ENCODE measurements at places on chromosomes 5 and 9.
A peak's percentile ranks its signal among the peaks of the same experiment; 100 is the strongest.

- no peak for DNase-seq
Observed at GRCh38 chr5:136594416-136594815, 229.1 kb upstream of the TRPC7 start.

DNA sequence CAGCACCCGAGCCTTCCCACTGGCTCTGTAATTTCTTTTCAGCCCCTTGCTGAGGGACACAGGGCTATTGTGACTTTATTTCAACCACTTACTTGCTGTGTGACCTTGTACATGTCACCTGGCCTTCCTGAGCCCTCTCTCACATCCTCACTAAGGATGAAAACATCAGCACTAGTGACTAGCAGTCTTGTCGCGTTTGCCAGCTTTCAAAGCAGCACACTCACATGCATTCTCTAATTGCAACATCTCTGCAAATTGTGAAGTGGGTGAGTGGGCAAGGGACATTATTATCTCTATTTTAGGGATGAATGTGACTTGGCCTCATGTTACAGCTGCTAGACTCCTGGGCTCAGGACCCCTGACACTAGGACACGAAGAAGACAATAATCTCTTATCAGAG lies 144.5 kb downstream of the SEC61B start:
- no peak for DNase-seq

- DNase-seq = peak; percentile 68
Observed at GRCh38 chr5:138503487-138504270, 38.4 kb downstream of the EGR1 start.

- no peak for DNase-seq
Observed at GRCh38 chr9:125524583-125525355, 182.2 kb downstream of the MAPKAP1 start.

DNA sequence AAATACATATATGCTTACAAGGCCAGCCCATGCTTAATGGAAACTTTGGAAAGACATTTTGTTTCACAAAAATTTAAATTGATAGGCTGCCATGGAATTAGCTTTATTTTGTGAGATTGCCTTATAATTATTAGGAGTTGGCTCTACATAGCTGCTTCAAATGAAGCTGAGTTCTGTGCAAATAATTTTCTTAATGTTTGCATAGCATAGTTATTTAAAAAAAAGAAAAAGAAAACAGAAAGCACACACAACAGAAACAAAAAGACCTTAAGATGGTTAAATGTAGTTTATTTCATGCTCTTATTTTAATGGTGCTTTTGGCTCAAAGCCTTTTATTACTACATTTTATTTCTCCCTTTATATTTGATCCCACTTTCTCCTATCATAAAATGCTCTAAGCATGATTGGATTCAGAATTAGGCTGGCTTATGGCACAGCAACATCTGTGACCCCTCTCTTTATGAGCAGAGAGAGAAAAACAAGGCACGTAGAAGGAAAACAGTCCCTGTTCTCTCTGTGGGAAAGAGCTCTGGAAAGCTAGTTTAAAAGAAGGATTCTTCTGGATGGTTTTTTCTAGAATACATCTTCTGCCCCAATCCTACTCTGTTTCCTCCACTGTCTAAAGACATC lies 530.5 kb downstream of the NTRK2 start:
- no peak for DNase-seq

GRCh38 chr5:169702693-169703481 lies 65.8 kb downstream of the DOCK2 start:
- no peak for DNase-seq

GRCh38 chr5:124185716-124186115 lies 560.7 kb downstream of the ZNF608 start:
- DNase-seq = no peak

DNA sequence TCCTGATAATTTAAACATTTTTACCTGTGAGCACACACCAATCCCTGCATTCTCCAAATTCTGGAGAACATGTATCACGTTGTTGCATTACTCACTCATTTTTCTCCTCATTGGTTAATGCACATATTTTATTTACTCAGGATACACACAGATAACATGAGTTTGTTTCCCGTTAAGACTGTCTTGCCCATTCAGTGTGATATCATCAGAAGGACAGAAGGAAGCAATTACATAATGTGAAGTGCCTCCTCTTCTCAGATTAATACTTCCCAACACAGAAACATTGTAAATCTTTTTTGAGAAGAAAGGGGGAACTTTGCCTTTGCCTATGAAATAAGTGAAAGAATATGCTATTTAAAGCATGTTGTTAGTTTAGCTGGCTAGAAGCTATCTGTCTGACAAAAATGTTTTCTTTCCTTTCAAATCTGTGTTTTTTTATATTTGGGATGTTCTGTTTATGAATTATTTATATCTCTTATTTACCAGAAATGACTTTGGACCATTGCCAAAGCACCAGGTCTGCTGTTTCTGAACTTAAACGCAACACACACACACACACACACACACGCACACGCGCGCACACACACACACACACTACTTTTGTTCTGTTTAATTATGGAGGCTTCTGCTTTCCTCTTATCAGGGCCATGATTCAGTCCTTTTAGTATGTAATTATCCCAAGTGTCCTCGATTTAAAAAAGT lies 186.5 kb downstream of the CHSY3 start:
- no peak for DNase-seq

GRCh38 chr5:166651234-166651633 lies 1640.2 kb upstream of the WWC1 start:
- DNase-seq = no peak

- DNase-seq = no peak
Observed at GRCh38 chr9:108776920-108777639, 78.7 kb downstream of the ACTL7B start.

DNA sequence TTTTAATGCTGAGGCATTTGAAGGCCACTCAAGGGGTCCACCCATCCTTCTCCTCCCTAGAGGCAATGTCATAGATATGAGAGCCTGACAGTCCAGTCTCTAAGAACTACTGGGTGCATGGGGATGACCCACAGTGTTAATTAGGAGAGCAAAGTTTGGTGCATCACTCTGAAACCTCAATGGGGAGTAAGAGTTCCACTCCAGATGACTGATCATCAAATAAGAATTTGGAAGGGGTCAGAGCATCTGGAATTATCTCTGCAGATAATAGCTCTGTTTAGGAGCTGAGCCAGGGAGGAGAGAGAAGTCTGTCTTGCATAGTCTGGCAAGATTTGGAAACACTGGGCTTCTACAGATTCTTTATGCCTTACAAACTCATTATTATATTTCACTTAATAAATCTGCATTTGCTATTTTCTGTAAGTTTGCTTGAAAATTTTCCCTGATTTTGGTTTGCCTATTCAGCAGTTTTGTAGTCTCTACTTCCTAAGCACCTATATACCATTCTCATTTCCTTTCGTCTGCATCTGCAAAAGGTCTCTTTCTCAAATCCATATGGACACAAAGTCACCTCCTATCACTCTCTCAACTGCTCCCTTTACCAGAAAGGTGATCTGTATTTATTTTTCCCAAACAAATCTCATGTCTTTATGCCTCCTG lies 27.7 kb downstream of the FGF10 start:
- DNase-seq = no peak

GRCh38 chr9:99259231-99259918 lies 37.3 kb downstream of the SEC61B start:
- DNase-seq = peak; percentile 9

- no peak for DNase-seq
Observed at GRCh38 chr9:6230037-6230780, 14.6 kb downstream of the IL33 start.

GRCh38 chr5:122779451-122779850 lies 4.6 kb downstream of the SNX2 start:
- no peak for DNase-seq

DNA sequence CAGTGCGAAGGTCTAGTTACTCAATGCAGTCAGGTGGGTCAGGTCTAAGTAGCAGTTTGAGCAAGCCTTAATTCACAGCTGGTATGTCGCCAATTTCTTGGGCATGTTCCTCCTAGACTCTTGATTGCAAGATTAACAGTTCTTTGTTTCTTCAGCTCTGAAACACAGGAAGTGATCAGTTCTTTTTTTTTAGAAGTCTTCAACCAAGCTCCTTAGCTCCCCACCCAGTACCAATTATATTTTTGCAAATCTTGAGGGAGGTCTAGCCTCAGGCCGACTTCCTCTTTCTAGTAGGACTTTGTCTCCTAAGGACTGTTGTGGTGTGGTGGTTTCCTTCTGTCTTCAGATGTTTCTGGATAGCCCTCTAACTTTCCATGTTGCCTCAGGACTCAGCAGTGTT lies 2054.2 kb downstream of the MAT2B start:
- no peak for DNase-seq

DNA sequence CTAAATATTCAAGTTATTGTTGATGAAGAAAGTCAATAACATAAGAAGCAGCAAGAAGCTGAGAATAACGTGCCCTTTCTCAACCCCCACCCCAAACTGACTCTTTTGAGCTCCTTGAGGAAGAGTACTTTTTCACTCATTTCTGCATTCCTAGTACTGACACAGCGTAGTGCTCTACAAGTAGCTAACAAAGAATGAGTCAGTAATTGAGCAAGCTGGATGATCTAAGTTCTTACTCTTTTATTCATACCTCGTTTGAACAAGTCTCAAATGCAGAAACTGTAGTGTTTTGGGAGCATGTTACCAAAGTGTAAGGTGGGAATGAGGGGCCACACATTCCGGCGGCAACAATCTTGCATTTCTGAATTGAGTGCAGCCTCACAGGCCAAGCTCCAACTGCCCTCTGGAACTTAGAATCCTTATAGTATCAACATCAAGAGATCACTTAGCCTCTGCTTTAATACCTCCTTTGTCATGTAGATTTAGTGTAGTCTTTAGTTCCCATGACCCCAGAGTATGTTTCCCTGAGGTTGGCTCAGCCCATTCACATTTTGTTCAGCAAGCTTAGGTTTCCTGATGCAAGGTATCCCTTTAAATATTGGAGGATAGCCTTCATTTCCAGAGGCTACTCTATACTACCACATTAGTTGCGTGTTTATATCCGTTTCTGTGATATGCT lies 152.0 kb downstream of the PRR16 start:
- no peak for DNase-seq

GRCh38 chr5:158384535-158385481 lies 525.9 kb upstream of the CLINT1 start:
- DNase-seq = no peak

GRCh38 chr9:708182-708550 lies 133.3 kb upstream of the DMRT1 start:
- DNase-seq = no peak

DNA sequence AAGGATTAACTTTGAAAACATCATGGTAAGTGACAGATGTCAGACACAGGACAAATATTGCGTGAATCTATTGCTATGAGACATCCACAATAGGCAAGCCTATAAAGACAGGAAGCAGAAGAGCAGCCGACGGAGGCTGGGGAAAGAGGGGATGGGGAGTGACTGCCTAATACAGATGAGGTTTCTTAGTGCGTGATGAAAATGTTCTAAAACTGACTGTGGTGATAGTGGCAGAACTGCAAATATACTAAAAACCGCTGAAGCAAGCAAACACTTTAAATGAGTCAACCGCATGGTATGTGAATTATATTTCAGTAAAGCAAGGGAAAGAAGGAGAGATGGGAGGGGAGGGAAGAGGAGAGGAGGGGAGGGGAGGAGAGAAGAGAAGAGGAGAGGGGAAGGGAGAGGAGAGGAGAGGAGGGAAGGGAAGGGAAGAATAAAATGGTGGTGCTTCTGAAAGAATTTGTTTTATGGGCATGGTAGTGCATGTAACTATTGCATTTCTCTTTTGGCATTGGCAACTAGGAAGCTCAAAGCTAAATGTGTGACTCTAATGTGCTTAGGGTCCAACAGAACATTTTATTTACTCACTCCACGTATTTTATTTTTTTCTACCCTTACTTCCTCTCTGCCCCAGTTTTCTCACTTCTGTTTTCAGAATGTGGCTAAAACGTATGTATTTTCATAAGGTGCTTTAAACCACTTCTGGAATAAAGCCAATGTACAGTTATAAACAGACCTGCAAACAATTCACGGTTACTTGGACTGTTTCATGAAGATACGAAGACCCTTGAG lies 21.3 kb downstream of the AKNA start:
- DNase-seq = no peak

- DNase-seq = peak; percentile 57
Observed at GRCh38 chr9:124764774-124765438, 6.2 kb downstream of the NR6A1 start.

GRCh38 chr9:14932231-14932630 lies 22.0 kb upstream of the FREM1 start:
- no peak for DNase-seq

GRCh38 chr9:113984639-113985380 lies 93.3 kb downstream of the AMBP start:
- no peak for DNase-seq

GRCh38 chr5:6918255-6918654 lies 205.0 kb downstream of the TENT4A start:
- DNase-seq = no peak

- peak; percentile 60 for DNase-seq
Observed at GRCh38 chr5:891837-892393, 686 bp downstream of the BRD9 start.

GRCh38 chr5:95317085-95317484 lies 32.2 kb upstream of the MCTP1 start:
- DNase-seq = no peak

GRCh38 chr9:12980085-12980851 lies 205.4 kb downstream of the LURAP1L start:
- no peak for DNase-seq

DNA sequence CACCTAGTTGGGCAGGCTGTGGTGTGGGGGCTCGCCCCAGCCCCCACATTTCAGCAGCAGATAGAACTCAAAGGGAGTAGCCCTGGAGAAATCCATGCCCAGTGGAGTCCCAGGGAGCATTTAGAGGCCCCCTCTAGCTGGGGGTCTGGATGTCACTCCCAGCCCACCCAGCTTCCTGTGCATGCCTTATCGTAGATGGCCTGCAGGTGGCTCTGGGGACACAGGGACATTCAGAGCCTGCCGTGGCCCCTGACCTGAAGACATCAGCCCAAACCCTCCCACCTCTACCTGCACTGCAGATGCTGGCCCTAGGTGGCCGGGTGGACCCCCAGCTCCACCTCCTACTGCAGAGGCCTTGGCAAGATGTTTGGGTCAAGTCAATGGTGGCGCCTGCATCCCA lies 49.0 kb upstream of the LMX1B start:
- DNase-seq = no peak

DNA sequence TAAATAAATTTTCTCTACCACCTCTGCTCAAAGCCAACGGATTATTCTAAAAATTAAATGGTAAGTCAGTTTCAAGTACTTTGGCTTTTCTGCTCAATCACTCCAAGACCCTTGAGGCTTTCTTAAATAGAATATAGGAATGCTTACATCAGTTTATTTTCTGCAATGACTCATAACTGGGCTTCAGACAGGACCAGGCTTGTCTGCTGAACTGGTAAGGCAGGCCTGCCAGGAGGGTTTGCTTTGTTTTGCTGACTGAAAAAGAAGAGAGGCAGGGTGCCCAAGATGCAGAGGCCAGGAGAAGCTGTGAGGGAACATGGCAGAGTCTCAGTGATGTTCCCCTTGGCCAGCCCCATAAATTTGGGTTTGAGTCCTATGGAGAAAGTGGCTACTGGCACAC lies 60.3 kb upstream of the EPB41L4A start:
- DNase-seq = no peak

DNA sequence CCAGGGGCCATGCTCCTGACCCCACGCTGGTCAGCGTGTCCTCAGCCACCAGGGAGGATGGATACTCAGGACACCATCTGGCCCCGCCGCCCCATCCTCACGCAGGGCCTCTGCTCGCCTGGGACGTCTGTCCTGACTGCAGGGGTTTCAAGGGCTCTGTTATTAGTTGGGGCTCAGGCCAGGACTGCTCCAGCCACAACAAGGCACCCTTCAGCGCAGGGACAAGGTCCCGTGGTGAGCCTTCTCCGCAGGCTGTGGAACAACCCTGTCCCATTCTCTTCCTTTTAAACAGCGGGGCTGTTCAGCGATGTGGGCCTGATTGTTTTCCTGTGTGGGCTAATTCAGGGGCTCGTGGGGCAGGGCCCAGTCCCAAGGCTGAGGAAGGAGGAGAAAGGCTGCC lies 61.6 kb downstream of the SEMA4D start:
- no peak for DNase-seq

Measured in erythroblast (primary cell).